ENCODE measurements at places on chromosomes 6 and 20. TPM values are rescaled to one million over a fixed set of nuclear protein-coding genes. Genes with fewer than 3 reads are reported as not detected.

DNA sequence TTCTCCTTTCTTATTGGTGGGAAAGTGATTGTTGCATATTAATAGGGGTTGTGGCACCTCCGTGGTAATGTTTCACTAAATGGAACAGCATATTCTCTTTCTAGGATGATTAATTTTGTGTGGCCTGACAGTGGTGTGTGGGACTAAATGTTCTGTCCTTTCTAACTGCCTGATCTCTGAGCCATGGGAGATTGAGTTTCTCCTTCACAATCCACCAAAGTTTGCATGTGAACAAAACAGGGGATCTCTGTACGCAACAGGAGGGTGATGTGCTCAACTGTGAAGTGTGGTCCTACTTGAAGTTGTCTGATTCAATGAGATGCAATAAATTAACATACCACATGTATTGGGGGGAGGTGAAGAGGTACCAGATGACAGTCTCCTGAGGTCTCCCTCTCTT, 19.3 kb downstream of the BCAS1 start:
- H3K4me1 ChIP-seq: peaks cover 8% of the 10 kb centered on the region
- H3K27ac ChIP-seq: no peak overlapping the region
- DNase-seq: no peak
- no peak overlapping the region for H3K4me3 ChIP-seq

DNA sequence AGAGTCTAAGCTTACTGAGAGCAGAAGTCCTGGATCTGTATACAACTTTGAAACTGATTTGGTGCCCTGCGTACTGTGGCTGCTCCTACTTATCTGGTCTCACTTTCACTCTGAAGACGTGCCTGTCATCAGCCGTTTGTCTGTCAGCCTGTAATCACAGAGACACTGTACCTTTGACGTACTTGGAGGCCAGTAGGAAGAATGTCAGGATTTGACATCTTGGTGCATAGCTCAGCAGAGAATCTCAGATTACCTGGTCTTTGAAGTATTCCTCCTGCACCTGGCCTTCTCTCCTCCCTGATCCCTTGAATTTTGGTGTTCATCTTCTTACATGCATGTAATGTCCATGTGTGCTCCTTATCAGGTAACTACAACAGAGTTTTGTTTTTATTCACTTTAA, 37.7 kb downstream of the DSE start:
- no peak for DNase-seq
- no peak overlapping the region for H3K4me3 ChIP-seq
- peaks cover 6% of the 10 kb centered on the region for H3K27me3 ChIP-seq
- peaks cover 2% of the 10 kb centered on the region for H3K36me3 ChIP-seq
- H3K27ac ChIP-seq: no peak overlapping the region

DNA sequence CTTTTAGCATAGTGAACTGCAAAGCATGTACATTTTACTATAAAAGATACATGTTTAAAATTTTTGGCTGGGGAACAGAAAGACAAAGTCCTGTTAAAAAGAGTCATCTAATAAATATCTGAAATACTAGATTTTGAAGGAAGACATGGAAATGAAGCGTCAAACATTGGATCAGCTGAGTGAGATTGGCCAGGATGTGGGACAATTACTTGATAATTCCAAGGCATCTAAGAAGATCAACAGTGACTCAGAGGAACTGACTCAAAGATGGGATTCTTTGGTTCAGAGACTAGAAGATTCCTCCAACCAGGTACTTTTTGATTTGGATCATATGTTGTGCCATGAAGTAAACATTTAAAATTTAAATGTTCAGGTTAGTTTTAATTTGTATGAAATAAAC, 162.3 kb downstream of the UTRN start:
- no peak for DNase-seq
- no peak overlapping the region for H3K27ac ChIP-seq
- peaks cover 3% of the 10 kb centered on the region for H3K4me1 ChIP-seq

Gene RHAG
- total RNA-seq: not detected

GRCh38 chr6:15698471-15698870, 35.6 kb upstream of the DTNBP1 start:
- H3K4me3 ChIP-seq: no peak overlapping the region
- no peaks in the 10 kb centered on the region for H3K36me3 ChIP-seq
- peaks cover 1% of the 10 kb centered on the region for H3K4me1 ChIP-seq
- peaks cover 6% of the 10 kb centered on the region for H3K27me3 ChIP-seq
- H3K27ac ChIP-seq: no peak overlapping the region

Gene SLC44A4
- 0.30 TPM for total RNA-seq

DNA sequence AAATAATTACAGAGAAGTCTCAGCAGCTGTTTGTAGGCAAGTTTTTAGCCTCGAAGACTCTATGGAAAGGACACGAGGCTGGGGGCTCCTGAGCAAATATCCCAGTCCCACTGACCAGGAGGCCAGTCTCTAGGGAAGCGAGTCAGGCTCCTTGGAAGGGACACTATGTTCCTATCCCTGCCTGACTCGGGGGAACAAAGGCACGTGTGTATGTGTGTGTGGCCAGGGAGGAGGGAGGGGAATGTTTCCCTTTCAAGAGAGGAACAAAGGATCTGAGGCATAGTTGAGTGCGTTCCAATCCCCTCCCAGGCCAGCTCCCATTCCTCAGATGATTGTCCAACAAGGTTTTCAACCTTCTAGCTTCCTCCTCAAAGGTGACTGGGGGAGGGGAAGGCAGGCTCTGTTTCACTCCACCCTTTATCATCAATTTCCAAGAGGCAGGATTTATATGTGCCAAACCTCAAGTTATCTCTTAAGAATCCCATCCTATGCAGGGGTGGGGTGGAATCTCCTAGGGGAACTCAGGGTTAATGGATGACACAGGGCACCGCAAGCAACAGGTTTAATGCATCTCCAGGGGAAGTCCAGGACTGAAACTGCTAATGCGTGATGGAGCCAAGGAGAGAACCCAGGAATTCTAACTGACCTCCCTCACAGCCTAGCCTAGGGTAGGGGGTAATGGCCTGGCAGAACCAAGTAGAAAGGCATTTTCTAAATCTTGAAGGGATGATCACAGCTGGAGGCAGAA, 9.9 kb downstream of the BCL2L1 start:
- no peak for DNase-seq
- H3K4me3 ChIP-seq: peak overlapping the region; percentile 47
- H3K27me3 ChIP-seq: no peaks in the 10 kb centered on the region

DNA sequence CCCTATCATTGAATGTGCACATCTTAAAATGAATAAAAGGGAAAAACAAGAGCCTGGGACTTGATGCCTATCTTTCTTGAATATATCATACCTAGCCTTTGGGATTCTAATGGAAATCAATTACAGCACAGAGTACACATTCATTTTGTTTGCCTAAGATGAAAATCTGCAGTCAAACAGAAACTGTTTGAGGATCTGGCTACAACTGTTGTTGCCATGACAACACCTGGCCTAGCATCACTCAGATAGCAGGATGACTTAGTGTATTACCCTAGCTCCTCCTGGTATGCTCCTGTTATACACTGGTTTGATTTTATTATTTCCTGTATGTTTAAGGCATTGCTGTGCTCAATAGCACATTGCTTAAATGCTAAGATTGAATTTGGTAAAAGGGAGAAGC, 71.5 kb upstream of the LAMP5 start:
- no peak overlapping the region for H3K4me3 ChIP-seq
- H3K27ac ChIP-seq: no peak overlapping the region
- DNase-seq: no peak

DNA sequence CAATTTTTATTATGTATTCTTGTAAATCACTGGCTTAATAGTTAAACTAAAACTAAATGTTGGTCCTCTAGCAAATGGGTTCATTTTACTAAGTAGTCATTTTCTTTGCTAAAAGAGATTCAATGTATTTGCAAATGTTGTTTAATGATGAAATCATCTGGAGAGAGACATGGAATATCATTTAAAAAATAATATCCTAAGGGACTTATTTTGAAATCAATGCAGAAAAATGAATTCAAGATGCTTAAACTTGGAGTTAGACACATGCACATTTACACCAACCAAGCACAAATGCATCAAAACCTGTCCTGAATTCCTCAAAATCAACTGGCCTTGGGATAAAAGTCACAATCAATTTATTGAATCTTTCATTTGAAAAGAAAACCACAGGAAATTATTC, 165.0 kb upstream of the RNF217 start:
- H3K4me3 ChIP-seq: no peak overlapping the region
- no peaks in the 10 kb centered on the region for H3K27me3 ChIP-seq
- H3K27ac ChIP-seq: no peak overlapping the region

Gene C6orf132
- total RNA-seq: 0.19 TPM

Gene CCDC167
- 51.0 TPM for total RNA-seq

GRCh38 chr6:146878952-146879340, 280.2 kb downstream of the ADGB start:
- H3K4me1 ChIP-seq: peaks cover 30% of the 10 kb centered on the region
- H3K36me3 ChIP-seq: peaks cover 2% of the 10 kb centered on the region
- no peak overlapping the region for H3K4me3 ChIP-seq
- no peak overlapping the region for H3K27ac ChIP-seq
- no peak for DNase-seq
